Coronary artery (tissue), 2 donors: ENCODE measurements at places on chromosomes 2 and 18.
A peak's percentile ranks its signal among the peaks of the same experiment; 100 is the strongest.

GRCh38 chr2:156590085-156590739 is 154.0 kb downstream of the GPD2 start:
- DNase-seq, result no peak

DNA sequence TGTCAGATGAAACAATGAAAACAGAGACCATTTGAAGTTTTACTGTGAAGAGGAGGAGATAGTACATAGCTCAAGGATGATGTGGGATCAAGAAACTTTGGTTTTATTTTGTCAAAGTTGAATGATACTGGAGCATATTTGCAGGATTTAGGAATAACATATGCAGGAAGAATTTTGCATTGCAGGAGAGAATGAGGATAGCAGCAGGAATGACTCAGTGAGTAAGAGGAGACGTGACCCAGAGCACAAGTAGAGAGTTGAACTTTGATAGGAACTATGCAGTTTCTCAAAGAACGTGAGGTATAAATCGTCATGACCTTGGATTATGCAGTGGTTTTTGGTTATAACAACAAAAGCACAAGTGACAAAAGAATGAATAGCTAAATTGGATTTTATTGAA is 47.7 kb downstream of the MAPRE2 start:
- no peak for DNase-seq

DNA sequence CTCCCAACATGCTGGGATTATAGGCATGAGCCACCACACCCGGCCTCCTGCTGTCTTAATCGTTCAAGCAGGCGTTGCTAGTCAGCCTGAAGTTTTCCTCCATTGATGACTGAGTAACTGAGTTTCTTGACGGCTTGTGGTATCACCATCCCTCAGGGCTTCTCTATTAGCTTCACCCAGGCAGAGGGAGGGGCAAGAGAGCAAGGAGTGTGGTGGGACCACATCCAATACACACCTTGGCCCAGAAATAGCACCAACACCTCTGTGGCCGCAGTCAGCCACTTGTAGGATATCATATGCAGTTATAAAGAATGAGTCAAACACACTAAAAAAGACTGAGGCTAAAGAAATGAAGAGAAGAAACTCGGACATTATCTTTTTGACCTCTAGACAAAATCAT is 1009.4 kb upstream of the CELF4 start:
- no peak for DNase-seq

DNA sequence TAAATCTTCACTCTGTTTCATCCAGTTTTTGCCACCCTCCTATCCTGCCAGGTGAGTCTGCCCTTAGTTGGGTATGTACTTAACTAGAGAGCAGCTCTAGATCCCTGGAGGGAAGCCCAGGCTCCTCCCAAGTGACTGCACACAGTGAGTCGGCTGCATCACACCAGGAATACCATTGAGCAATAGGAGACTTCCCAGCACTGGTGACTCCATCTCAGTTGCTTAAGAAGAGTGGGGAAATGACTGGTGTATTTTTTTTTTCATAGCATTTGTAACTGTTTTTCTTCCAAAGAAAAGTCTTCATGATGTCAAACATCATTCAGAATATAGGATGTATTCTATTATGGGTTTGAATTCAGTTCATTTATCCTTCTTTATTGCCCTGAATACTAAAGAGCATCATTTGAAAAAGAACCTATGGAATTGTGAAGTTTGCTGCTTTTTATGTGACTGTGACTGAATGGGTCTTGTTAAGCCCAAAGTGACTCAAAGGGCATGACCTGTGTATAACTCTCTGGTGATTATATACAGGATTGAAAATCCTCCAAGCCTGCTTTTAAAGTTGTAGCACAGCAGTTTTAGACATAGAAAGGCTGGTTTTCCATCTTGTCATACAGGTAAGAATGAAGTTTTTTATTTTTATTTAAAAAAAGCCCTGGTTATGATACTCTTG is 84.3 kb downstream of the MAP3K20 start:
- peak; percentile 94 for DNase-seq

DNA sequence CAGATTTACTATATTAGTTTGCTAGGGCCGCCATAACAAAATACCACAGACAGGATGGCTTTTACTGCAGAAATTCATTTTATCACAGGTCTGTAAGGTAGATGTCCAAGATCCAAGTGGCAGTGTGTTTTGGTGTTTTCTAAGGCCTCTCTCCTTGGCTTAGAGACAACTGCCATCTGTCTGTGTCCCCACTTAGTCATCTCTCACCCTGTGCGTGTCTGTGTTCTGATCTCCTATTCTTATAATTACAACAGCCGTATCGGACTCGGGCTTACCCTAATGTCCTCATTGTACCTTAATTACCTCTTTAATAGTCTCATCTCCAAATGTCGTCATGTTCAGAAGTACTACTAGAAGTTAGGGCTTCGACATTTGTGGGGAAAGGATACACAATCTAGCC is 362.3 kb upstream of the CDH19 start:
- no peak for DNase-seq

GRCh38 chr2:179909845-179910734 is 48.7 kb upstream of the ZNF385B start:
- DNase-seq, result no peak

- no peak for DNase-seq
Measured at GRCh38 chr2:113015655-113016054, 10.4 kb downstream of the IL36A start.

DNA sequence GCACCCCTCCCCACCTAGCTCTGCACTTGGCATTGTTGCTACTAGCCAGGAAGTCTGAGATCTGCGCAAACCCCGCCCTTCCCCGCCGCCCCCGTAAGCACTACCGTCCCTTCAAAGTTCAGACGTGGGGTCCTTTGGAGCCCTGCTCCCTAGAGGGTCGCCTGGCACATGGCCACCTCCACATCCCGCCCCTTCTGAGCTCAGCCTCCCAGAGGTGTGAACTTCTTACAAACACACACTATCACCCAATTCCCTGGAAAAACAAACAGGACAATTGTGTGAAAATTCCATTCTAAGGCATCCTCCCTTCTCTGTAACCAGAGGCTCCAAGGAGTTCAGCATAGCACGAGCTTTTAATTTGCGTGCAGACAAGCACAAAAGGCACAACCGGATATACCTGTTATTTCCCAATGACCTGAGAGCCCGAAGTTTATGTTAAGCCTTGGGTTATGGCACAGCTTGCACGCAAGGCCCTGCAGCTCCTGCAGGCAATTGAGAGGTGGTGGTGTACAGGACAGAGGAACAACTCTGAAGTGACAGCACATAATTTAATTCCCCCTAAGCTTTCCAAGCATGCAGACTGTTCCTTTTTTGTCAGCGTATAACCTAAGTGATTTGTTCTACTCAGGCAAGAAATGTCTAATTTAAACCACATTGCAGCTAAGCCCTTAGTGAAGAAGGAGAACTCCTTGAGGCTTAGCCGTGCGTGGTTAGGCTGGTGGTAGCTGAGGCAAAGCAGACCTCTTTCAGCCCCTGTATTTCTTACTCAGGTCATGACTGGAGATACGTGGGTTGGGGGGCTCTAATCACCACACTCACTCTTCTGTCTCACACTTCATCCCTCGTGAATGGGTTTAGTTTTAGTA is 20.3 kb upstream of the CYP1B1 start:
- DNase-seq, result no peak

DNA sequence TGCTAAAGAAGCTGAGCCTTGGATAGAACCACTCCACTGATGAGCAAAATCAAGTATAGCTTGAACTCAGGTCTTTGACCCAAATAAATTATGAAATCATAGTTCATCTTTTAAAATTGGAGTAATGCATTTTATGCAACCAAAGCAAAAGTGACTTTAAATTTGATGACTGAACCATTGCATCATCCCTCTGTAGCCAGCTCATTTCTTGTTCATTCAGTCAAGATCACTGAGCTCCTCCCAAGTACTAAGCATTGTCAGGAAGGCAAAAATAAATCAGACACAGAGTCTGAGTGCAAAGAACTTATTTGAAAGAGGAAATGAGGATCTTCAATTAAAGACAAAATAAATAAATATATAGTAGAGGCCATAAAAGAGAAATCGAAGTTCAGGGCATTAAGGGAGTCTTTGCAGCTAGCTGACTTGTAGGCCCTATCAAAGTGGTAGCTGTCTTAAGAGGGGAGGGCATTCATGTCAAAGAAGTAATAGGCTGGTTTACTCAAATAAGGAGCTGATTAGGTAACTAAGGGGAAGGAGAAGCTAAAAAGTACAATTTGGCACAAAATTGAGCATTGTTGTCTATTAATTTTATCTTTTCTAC is 411.8 kb downstream of the MTX2 start:
- no peak for DNase-seq

- DNase-seq, result peak; percentile 47
Measured at GRCh38 chr2:9103663-9104277, 100.3 kb upstream of the MBOAT2 start.

DNA sequence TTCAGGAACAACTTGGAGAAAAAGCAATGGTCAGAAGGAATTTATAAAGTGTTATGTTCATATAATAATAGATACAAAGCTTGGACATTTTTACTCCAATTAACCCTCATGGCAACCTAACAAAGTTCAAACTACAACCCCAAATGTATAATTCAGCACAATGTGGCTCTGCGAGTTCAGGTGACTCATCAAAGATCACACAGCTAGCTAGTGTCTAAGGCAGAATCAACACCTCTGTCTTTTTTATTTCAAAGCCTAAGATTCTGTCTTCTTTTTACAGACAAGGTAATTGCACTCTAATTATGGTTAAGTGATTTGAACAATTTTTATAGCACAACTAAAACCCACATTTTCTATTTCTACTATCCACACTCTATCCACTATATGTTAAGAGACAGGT is 90.5 kb downstream of the CHST9 start:
- no peak for DNase-seq

GRCh38 chr2:216029416-216030129 is 16.2 kb upstream of the MREG start:
- no peak for DNase-seq

DNA sequence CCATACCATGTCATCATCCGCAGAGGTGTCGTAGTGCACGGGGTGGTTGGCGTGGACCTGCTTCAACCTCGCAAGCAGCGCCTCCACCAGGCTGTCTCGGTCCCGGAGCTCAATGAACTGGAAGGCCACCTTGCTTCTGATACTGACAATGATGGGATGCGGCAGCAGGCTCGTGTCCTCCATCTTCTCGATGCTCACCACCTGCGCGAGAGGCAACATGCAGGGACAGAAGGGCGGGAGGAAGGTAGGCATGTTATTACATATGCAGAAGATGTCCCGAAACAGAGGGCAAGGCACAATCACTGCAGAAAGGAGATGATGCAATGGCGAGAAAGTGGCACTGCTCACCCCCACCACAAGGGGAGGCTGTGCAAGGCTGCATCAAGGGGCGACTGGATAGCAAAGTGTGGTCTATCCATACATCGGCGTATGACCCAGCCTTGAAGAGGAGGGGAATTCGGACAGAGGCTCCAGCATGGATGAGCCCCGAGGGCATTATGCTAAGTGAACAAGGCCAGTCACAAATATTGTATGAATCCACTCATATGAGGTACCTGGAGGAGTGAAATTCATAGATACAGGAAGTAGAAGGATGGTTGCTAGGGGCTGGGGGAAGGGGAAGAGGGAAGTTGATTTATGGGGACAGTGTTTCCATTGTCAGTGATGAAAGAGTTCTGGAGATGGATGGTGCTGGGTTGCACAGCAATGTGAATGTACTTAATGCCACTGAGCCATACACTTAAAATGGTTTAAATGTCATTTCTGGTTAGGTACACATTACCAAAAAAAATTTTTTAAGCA is 36.6 kb downstream of the RPL31 start:
- no peak for DNase-seq

DNA sequence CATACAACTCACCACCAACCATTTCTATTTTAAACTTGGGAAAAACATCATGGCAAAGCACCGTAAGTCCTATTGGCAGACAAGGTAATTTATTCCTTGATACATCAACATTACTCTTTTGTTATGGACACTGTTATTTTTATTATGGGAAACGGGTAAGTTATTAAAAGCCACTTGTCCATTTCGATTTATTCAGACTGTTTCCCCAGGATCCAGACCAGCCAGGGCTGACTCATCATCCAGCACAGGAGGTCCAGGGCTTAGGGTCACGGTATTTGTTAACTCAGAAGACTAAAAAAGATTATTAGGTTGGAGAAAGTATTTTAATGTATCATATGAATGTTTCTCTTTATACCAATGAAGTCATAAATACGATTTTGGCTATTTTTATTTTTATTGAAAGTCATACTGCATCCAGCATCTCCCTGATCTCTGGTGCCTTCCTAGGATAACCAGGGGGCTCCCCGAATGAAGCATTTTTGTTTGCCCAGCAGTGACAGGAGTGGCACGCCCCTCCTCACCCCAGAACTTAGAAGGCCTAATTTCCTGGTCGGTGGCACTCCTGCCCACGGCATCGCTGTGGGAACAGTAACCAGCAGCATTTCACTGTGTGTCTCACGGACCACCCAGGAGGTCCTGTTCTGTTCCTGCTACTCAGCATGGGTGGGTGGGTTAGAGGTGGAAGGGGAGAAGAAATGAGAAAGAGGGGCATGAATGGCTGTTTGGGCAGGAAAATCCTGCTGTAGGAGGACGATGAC is 446.1 kb downstream of the EIPR1 start:
- no peak for DNase-seq

GRCh38 chr2:178237488-178238153 is 43.3 kb downstream of the OSBPL6 start:
- no peak for DNase-seq

DNA sequence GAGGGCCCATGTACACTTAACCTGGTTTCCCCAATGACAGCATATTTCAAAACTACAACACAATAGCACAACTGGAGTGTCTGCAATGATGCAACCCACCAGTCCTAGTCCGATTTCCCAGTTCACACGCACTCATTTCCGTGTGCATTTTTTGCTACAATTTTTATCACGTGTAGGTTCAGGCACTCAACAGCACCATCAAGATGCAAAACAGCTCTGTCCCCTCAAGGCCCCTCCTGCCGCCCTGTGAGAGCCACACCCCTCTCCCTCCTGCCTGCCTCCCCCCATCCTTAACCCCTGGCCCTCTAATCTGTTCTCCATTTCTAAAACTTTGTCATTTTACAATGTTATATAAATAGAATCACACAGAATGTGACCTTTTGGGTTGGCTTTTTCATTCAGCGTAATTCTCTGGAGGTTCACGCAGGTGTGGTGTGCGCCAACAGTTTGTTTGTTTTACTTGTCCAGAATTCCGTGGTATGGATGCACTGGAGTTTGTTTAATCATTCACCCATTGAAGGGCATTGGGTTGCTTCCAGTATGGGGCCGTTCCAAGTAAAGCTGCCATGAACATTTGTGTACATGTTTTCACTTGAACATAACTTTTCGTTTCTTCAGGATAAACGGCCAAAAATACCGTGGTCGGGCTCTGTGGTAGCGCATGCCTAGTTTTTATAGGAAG is 8.4 kb downstream of the KCNIP3 start:
- no peak for DNase-seq

- DNase-seq, result no peak
Measured at GRCh38 chr2:120955427-120955826, 219.8 kb downstream of the GLI2 start.

DNA sequence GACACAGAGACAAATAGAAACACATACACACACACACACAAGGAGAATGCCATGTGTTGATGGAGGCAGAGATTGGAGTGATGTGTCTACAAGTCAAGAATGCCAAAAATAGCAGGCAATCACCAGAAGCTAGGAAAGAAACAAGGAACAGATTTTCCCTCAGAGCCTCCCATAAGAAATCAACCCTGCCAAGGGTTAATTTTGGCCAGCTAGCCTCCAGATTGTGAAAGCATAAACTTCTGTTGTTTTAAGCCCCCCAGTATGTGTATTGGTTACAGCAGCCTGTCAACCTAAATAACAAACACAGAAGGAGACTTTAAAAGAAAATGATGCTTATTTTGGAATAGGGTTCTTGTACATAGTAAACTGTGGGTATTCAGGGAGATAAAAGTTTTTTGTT is 5.6 kb upstream of the STK39 start:
- DNase-seq, result no peak
